ENCODE measurements at places on chromosomes 4 and X.
A peak's percentile ranks its signal among the peaks of the same experiment; 100 is the strongest.

DNA sequence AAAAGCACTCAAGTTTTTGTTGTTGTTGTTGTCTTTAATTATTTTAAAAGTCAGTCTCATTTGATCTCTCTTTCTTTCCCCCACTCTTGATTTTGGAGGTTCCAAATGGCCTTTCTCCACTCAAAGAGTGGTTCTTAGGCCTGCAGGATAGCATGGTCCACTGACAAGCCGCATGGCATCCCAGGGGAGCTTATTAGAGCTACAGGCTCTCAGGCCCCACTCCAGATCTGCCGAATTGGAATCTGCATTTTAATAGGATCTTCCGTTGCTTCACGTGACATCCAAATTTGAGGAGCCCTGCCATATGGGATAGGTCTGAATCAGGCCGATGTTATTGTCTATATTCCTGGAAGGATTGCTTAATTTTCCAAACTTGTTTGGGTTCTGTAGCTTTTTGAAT is 72.1 kb downstream of the CPE start:
- DNase-seq, result no peak

DNA sequence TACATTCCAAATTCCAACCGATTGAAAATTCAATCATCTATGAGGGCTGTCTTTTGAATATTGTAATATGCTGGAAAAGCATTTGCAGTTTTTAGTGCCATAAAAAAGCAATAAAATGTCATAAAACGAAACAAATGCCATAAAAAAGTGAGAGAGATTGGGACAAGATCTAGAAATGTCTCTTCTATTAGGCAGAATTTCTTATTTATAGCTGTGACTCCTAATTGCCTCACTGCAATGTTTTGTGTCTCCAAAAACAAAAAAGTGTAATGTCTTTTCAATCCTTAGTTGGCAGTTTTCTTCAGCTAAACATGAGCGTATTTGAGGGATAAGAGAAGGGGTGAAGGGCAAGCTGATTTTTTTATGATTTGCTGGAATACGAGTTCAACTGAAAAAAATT is 153.9 kb downstream of the NAF1 start:
- DNase-seq, result no peak

GRCh38 chrX:136214551-136214950 is 36.6 kb downstream of the MAP7D3 start:
- no peak for DNase-seq

DNA sequence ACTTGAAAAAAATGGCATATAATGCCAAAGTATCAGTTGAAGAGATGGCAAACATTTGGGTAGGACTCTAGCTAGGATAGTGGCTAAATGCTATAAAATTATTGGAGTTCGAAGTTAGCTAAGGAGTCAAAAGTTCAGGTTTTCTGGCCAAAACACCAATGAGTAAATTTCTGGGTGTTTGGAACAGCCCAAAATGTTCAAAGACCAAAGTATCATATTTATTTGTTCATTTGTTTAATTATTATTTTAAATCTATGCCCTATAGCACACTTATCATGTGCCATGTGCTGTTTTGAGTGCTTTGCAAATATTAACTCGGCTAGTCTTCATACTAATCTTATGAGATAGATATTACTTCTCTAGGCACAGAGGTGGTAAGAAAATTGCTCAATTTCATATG is 285.5 kb downstream of the TEX13C start:
- no peak for DNase-seq

- DNase-seq, result no peak
Observed at GRCh38 chr4:144185086-144185485, 44.6 kb upstream of the GYPA start.

DNA sequence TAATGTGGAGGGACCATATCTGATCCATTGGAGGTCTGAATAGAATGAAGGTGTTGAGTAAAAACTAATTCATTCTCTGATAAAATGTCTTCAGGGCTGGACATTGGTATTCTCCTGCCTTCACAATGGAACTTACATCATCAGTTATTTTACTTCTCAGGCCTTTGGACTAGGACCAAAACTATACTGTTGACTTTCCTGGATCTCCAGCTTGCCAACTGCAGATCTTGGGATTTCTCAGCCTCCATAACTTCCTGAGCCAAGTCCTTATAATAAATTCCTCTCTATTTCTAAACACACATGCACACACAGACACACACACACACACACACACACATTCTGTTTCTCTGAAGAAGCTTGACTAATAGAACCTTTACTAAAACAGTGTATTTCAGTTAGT is 1858.6 kb upstream of the ADGRL3 start:
- no peak for DNase-seq

GRCh38 chr4:72313121-72313520 is 255.9 kb downstream of the ADAMTS3 start:
- DNase-seq, result no peak

DNA sequence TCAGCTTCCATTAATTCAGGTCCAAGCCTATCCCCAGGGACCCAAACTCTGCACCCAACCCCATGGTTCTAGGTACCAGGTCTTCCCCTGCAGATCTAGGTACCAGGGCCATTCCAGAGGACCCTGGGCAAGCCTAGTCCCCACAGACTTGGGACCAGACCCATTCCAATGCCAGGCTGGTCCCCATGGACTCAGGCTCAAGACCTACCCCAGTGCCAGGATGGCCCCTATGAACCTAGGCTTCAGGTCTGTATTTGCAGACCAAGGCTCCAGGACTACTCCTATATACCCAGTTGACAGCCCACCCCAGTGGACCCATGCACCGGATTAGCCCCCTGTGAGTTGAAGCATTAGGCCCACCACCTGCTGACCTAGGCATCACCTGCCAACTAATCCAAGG is 8.9 kb downstream of the MTHFD2L start:
- DNase-seq, result no peak

GRCh38 chr4:16896881-16897750 is 1.3 kb downstream of the LDB2 start:
- no peak for DNase-seq

GRCh38 chr4:161448550-161449180 is 715.1 kb downstream of the FSTL5 start:
- no peak for DNase-seq

GRCh38 chr4:134754301-134755019 is 552.9 kb upstream of the PABPC4L start:
- no peak for DNase-seq

DNA sequence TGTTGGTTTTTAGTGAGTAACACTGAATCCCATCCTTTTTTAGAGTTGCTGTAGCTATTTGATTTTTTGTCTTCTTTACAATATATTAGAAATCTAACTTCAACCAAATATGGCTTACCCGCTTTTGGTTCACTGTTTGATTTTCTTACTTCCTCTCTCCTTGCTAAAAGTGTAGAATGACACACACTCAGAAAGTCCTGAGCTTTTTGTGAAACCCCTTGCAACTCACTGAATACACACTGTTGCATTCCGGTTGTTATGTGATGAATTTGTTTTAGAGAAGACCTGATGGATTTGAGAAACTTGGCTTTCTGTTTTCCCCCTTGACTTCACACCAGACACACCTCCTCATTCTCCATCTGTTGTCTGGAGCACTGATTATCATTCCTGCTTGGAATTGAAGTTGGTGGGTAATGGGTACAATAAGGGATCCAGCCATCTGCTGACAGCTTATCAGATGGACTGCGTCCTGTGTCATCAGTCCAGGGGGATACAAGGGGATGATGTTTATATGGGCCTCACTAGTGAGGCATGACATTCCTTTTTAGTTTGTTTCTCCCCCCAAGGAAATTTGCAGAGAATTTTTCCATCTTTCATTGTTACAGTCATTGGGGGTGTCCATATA is 5.2 kb downstream of the TMEM164 start:
- no peak for DNase-seq

DNA sequence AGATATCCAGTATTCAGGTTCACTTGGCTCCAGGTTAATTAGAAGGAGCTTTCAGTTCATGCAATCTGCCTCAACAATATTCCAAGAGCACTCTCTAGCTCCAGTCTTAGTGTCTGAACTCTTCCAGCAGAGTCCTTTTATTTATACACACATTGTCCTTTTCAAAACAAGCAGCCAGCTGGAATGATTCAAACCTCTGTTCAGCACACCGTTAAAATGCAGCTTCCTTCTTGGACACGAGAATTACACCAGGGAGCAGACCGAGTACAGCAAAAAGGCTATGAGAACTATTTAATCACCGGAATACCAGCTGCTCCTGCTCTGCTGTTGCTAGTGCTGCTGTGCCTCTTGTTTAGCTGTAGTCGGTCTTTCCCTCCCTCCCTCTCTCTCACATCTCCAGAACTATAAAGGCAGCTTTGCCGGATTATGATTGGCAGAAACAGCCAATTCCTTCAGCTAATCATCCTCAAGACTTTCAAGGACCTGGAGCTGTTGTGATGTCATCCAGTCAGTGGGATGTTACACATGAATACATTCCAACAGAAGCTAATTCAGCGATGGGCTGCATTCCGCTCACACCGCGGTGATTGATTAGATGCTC is at the start of gene NDST4:
TSS of gene NDST4 (minus strand) at position 115 of the 601 bp plus-strand sequence. CDS start 36,584 bp downstream, outside the sequence.
- no peak for DNase-seq

DNA sequence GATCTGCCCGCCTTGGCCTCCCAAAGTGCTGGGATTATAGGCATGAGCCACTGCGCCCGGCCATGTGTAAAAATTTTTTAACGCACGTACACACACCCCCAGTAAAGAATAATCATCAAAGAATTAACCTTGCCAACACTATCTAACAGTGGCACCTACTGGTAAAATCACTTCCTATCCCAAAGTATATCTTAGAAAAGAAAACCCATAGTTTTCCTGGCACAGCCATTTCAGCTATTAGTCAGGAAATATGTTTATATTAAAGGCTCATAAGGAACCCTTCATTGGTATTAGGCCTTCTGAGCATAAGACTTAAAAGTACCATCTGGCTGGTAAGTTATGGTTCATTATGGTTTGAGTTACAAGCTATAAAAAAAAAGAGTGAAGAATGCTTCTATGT is 14.1 kb downstream of the S100G start:
- no peak for DNase-seq

DNA sequence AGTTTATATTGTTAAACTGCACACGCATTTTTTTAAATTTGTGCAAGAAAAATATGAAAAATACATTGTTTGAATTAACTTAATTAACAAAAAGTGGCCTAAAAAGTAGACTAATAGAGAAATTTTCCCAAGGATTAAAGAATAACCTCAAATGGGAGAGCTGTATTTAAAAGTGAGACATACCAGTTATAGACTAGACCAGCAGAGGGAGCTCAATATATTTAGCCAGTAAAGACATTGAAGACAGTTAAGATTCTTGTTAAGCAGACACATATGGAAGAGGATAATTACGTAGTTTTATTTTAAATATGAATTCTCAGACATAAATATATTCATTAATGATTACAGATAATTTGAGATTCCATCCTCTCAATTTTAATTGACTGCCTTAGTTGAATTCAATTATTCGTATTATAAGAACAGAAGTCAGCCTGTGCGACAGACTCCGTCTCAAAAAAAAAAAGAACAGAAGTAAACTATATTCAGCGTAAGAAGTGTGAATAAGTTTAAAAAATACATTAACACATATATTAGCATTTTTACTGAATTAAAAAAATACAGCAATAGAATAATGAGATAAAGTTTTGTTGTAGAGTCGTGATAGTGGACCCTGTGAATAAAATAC is 64.8 kb downstream of the GLRA3 start:
- DNase-seq, result peak; percentile 46

DNA sequence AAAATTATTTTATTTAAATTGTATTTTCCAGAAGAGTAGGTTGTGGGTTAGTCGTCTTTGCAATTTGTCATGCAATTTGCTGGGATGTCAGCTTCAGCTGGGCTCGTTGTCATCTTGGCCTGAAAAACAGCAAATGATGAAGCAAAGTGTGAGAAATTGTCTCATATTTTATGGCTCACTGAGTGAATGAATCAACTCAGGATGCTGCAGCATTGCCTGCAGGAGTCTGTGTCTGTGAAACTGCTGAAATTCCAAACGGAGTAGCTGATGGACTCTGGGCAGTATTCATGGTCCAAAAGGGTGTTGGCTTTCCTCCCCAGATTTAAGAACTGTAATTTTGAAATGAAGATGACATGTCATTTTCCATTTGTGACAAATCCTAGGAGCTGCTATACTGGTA is 37.2 kb downstream of the CXCL8 start:
- no peak for DNase-seq

- DNase-seq, result no peak
Observed at GRCh38 chr4:80615099-80615498, 279.6 kb downstream of the CFAP299 start.

GRCh38 chr4:7366180-7366945 is 68.4 kb downstream of the PSAPL1 start:
- DNase-seq, result no peak

GRCh38 chrX:74902806-74903205 is 22.4 kb downstream of the NEXMIF start:
- DNase-seq, result no peak

- no peak for DNase-seq
Observed at GRCh38 chr4:114284629-114285028, 305.2 kb upstream of the ARSJ start.

GRCh38 chr4:77913348-77913747 is 50.7 kb downstream of the MRPL1 start:
- no peak for DNase-seq

DNA sequence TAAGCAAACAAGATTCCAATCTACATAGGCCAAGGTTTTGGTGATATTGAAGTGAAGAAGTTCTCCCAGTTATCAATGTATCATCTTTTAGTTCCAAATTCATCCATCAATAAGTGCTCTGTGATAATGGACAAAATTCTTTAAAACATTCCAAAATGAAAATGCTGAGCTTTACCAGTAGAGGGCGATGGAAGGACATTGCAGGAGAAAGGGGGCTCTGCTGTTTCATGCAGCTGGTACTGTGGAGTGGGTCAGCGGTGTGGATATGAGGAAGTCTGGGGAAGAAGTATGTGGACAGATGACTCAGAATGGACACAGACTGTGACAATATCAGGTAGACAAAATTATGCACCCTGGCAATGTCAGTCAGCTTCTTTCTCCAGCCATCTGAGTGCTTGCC is 46.6 kb upstream of the HS6ST2 start:
- DNase-seq, result peak; percentile 25

GRCh38 chrX:68431836-68432235 is 1.5 kb downstream of the OPHN1 start:
- no peak for DNase-seq
